ENCODE measurements at places on chromosomes 1 and 21.

DNA sequence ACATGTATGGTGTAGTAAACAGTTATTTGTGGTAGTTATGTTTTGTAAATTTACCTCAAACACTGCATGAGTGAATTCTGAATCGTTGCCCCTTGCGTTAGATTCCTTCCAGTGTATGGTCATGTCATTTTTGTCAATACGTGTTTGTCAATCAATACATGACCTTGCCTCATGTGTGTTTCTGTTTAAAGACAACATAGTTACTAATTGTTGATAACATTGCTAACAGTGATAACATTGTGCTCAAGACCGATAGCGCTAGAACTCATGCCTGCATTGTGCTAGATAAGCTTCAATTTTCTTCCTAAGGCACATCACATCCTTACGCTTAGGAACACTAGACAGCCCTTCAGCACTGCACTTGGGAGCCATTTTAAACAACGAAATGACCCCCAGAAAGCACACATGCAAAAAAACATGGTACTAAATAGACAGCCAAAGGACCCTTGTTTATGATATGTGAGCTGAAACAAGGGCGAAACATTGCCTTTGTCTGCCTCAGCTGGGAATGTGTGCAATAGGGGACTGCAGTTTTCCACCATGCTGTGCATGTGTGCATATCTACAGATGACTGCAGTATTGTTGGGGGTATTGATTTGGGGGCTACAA lies 37.3 kb downstream of the MRPS6 start:
- no peak for DNase-seq

- no peak for DNase-seq
These were observed 732.6 kb upstream of the CHRM3 start for GRCh38 chr1:238653693-238654321.

DNA sequence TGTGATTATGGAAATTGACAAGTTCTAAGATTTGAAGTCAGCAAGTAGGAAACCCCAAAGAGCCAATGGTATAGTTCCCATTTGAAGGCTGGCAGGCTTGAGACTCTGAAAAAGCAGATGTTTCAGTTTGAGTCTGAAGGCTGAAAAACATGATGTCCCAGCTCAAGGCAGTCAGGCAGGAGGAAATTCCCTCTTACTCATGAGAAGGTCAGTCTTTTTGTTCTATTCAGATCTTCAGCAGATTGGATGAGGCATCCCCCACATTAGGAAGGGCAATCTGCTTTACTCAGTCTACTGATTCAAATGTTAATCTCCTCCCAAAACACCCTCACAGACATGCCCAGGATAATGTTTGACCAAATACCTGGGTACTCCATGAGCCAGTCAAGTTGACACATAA lies 372.5 kb upstream of the ST6GALNAC5 start:
- DNase-seq, result peak; percentile 12

DNA sequence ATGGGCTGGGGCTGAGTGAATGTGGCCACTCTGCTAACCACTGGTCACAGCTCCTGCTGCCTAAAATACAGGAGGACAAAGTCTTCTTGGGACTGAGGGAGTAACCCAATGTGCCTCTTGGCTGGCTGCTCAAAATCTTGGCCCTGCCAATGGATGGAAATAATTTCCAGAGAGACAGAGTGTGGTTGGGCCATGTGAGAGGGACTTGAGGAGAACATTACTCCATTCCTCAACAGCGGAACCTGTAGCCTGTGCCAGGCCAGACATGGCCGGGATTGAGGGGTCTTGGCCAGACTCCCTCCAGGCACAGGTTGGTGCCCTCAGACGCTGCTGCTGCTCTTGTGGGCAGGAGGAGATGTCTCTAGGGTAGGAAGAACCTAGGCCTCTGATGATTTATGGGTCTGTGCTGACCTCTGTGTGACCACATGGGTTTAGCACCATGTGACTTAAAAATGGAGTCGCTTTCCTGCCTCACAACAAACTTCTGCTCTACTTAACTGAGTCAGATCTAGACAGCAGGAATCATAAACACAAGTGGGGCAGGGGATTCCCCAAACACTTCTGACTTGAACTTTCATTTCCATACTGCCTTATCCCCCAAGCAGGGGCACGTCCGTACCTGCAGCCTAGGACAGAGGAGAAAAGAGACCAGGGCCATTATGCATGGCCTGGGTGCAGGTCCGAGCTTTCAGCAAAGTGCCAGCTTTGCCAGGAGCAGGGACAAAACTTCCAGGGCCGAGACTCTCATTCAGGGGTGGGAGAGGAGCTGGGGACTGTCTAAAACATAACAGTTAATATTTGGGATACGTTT lies 79.2 kb downstream of the CD34 start:
- no peak for DNase-seq

DNA sequence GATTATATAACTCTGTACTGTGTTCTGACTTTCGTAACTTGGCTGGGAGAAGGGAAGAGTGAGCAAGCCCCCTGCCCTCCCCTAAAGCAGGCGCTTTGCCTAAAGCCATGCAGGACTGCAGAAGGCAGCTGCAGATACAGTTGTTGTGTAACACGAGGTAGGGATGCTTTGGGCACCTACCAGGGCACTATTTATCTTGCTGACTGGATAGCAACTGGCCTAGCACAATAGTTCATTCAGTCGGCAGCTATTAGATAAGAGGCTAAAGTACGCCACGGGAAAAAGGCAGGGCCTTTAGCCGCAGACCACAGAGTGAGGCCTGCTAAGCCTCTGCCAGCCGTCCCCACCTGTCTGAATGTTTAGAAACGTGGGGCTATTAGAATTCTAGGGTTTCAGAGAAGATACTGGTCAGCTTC lies 80.9 kb downstream of the TTC3 start:
- DNase-seq, result no peak

- no peak for DNase-seq
These were observed 178.6 kb downstream of the ZP4 start for GRCh38 chr1:237712082-237712481.

- DNase-seq, result no peak
These were observed 12.2 kb upstream of the SLC44A3 start for GRCh38 chr1:94807742-94808491.

DNA sequence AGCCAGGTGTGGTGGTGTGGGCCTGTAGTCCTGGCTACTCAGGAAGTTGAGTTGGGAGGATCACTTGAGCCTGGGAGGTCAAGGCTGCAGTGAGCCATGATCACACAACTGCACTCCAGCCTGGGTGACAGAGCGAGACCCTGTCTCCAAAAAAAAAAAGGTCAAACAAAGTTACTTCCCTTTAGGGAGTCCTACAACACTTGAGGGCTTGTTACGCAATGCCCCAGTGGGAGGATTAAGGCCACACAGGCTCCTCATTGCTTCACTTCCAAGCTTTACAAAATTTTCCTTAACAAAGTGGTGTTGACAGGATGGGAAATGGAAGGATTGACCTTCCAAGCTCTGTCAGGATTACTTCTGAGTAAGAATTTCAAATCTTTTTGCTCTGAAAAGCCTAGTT lies 6.2 kb upstream of the EXTL1 start:
- no peak for DNase-seq

GRCh38 chr1:229106526-229107125 lies 164.3 kb upstream of the RAB4A start:
- no peak for DNase-seq

DNA sequence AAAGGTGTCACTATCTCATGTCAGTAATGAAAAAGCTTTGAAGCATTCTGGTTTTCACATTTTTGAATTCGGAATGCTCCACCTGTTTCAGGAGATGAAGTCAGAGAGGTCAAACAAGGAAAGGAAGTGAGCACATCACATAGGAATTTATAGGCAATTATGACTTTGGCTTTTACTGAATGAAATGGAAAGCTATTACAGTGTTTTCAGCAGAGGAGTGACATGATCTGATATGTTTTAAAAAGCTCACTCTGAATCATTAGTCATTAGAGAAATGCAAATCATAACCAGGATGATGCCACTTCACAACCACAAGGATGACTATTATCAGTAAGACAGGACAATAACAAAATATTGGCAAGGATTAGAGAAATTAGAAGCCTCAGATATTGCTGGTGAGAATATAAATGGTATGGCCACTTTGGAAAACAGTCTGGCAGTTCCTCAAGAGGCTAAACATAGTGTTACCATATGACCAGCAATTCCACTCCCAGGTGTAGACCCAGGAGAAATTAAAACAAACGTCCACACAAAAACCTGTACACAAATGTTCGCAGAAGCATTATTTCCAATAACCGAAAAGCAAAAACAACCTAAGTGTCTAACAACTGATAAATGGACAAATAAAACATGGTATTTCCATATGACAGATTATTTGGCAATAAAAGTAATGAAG lies 7.5 kb downstream of the TAF1A start:
- no peak for DNase-seq

- DNase-seq, result no peak
These were observed 102.6 kb downstream of the AJAP1 start for GRCh38 chr1:4756851-4757580.

- DNase-seq, result no peak
These were observed 206.9 kb downstream of the NEGR1 start for GRCh38 chr1:72075425-72075824.

DNA sequence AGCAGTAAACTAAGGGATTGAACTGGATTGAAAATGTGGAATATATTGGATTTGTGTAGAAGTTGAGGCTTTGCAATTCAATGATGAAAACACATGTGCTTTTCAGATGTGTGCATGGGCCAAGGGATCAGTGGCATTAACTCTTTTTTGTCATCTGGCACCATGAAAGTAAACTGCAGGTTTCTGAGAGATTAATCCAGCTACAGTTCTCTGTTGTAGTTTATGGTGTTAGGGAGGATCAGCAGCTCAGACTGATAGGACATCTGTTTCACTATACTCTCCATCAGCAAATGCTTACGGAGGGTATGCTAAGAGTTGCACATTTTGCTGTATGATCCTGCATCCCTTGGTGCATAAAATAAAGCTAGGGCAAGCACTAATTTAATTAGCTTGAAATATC lies 82.6 kb downstream of the C1orf21 start:
- DNase-seq, result no peak

DNA sequence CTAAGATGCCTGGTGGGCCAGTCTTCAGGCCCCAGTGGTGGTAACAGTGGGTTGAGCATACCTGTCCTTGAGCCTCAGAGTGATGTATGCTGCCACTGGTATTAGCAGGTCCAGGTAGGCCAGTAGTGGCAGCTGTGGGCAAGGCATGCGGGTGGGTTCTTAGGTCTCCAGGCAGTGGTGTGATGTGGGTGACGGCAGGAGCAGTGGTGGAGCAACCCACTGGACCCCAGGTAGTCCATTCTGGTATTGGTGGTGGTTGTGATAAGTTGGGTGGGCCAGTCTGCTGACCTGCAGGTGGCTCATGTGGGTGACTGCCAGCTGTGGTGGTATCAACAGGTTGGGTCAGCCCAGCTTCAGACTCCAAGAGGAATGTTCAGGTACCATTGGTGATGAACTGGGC lies 165.0 kb upstream of the GORAB start:
- no peak for DNase-seq

DNA sequence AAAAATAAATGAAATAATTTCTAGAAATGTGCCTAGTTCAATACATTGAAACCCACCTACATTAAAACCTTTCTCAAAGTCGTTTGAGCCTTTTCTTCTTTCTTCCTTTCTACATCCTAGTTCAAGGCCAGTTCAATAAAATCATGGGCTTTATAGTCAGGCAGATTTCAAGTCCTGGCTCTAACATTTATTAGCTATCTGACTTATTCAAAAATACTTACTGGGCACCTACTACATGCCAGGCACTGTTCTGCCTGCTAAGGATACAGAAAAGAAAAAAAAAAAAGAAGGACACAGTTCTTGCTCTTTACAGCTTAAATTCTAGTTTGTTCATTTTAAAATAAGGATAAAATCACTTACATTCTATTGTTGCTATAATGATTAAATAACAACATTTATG lies 134.2 kb upstream of the FGGY start:
- DNase-seq, result no peak

GRCh38 chr1:206554211-206554610 lies 46.9 kb downstream of the RASSF5 start:
- DNase-seq, result no peak

DNA sequence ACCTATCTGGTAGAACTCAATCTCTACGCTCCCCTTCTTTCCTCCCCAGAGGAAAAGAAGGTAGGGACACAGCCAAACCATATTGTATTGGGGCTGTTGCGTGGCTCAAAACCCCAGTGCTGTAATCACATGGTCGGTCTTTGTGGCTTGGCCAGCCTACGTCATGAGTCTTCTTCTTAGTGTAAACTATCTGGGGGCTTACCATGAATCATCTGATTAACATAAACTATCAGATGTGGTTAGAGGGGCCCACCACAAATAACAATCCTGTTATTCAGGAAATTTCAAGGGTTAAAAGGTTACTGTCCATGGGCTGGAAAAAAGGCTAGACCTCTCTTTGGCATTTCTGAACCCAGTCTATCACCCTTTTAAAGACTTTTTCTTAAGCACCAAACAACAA lies 49.5 kb upstream of the GPR52 start:
- DNase-seq, result no peak

- DNase-seq, result peak; percentile 99
These were observed 13.4 kb downstream of the ITSN1 start for GRCh38 chr21:33655588-33656221.

GRCh38 chr1:228236744-228237143 lies 28.9 kb downstream of the OBSCN start:
- no peak for DNase-seq

- DNase-seq, result no peak
These were observed 52.5 kb downstream of the UCK2 start for GRCh38 chr1:165879946-165880345.

- DNase-seq, result no peak
These were observed at the start of gene RCSD1 for GRCh38 chr1:167629681-167630567. Gene RCSD1 (plus strand): TSS chr1:167630232. CDS start chr1:167630424, 192 bp downstream.

GRCh38 chr1:215526147-215526845 lies 40.8 kb upstream of the KCTD3 start:
- DNase-seq, result no peak

- no peak for DNase-seq
These were observed 69.9 kb upstream of the ZC3H11B start for GRCh38 chr1:219682788-219683187.

DNA sequence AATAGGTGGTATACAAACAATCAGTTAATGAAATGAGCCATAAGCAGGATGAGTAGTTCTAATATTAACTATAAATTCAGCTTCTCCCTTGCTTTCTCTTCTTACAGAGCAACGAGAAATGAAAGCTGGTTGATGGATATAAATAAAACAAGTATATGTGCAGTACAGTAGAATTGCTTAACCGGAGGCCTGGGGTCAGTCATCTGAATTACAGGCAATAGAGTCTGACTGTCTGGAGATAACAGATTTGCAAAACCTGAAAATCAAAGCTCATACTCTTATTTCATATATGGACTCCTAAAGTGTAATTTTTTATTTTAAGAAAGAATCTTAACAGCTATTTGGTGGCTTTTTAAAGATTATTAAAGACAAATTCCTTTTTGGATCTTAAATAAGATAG lies 43.1 kb upstream of the SGIP1 start:
- no peak for DNase-seq
